ENCODE measurements at places on chromosomes 12 and 14.

GRCh38 chr12:50187084-50187900, 20.1 kb upstream of the CERS5 start:
- DNase-seq = no peak

- DNase-seq = no peak
Observed at GRCh38 chr14:59630288-59630963, 53.8 kb upstream of the CCDC175 start.

- DNase-seq = no peak
Observed at GRCh38 chr12:91920276-91920675, 225.4 kb downstream of the BTG1 start.

DNA sequence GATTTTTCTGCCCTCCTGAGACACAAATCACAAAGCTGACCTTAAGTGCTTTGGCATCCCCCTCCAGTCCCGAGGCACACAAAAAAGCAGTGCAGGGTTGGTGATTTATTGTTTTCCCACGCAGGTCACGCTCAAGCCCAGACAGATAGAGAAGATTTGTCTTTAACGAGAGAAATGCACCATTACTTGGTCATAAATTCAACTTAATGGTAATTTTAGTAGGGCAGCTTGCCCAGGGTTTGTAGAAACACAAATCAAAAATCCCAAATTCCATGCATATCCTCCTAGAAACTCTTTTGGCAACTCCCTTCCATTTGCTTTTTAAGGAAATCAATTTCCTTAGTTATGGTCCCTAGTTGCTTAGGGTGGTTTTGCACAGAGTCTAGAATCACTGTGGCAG, 132.6 kb downstream of the IGF1 start:
- no peak for DNase-seq

DNA sequence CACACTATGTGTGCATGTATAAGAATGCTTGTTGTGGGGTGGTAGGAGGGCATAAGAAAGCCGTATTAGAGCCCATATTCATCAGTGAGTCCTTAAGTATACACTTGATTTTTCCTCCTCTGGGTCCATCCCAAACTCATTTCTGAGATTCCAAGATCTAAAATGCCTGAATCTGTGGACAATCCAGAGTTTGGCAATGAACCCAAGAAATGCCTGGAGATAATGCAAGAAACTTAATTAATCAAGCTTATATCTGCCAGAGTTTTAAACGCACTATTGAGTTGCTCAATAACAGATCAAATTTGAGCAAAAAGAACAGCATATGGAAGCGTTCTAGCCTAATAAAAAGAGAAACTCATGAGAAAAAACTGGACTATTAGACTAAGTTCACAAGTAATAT, 143.4 kb upstream of the NAV3 start:
- no peak for DNase-seq

DNA sequence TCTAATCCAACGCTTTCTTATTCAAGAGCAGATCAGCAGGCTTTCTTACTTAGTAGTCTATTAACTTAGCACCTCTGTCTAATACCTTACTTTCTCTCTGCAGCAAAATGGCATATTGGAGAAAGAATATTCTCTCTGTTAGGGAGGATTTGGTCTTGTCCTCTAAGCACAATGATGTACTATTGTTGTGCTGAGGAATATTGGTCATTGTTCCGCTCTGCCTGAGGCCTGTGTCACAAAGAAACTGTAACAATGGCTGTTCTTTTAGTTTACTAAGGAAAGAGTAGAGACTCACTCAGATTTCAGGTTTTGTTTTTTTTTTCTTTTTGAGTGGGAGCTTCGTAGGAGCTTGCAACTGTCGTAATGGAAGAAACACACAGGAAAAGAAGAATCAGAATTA, 1358.8 kb downstream of the LRFN5 start:
- no peak for DNase-seq

GRCh38 chr12:130709151-130709970, 6.7 kb downstream of the RIMBP2 start:
- no peak for DNase-seq

DNA sequence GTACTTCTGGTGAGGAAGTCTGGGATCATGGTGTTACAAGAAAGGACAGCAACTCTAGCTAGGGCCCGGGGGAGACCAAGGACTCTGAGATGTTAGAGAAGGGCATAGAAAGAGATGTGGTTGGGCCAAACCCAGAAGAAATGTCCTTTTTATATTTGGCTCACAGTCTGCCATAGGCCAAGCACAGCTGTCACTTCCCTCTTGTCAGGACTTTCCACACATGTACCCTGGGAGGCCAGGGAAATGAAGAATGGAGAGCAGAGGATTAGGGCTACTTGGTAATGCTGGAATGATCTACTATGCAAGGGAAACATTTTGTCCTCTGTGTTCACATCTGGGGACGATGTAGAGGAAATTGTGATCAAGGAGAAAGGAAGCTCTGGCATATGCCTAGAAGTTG, 9.2 kb downstream of the MYO1A start:
- no peak for DNase-seq

- DNase-seq = no peak
Observed at GRCh38 chr12:106086696-106087095, 52.1 kb downstream of the NUAK1 start.

DNA sequence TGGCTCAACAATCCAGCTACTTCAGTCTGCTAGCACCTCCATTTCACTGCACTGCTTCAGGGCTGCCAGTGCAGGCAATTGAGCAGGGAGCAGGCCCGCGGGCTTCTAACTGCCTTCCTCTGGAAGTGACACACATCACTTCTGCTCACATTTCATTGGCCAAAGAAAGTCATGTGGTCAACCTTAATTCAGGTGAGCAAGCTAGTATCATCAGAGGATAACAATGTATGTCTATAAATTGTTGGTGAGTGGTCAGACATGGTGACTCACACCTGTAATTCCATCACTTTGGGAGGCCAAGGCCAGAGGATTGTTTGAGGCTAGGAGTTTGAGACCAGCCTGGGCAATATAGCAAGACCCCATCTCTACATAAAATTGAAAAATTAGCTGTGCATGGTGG, 22.3 kb upstream of the CHGA start:
- DNase-seq = no peak

DNA sequence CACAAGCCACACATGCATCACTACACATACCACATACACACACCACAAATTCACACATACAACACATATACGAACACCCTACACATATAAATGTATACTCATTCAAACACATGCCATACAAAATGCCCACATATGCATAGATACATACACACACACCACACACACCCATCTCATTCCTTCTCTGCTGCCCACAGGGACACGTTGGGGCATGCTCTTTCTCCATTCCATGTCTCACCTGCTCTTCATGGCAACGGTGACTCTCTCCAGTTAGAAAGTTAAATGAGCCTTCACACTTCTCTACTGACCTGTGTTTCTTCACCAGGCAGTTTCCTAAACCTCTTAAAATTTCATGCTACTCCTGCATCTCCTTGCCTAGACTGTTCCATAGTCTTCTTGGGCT, 1194.8 kb downstream of the BCL11B start:
- no peak for DNase-seq
